ENCODE measurements at places on chromosomes 7 and 10. TPM values are rescaled to one million over a fixed set of nuclear protein-coding genes. Genes with fewer than 3 reads are reported as not detected.
A peak's percentile ranks its signal among the peaks of the same experiment; 100 is the strongest.

CACNA2D1 gene
- 42.1 TPM for total RNA-seq

DNA sequence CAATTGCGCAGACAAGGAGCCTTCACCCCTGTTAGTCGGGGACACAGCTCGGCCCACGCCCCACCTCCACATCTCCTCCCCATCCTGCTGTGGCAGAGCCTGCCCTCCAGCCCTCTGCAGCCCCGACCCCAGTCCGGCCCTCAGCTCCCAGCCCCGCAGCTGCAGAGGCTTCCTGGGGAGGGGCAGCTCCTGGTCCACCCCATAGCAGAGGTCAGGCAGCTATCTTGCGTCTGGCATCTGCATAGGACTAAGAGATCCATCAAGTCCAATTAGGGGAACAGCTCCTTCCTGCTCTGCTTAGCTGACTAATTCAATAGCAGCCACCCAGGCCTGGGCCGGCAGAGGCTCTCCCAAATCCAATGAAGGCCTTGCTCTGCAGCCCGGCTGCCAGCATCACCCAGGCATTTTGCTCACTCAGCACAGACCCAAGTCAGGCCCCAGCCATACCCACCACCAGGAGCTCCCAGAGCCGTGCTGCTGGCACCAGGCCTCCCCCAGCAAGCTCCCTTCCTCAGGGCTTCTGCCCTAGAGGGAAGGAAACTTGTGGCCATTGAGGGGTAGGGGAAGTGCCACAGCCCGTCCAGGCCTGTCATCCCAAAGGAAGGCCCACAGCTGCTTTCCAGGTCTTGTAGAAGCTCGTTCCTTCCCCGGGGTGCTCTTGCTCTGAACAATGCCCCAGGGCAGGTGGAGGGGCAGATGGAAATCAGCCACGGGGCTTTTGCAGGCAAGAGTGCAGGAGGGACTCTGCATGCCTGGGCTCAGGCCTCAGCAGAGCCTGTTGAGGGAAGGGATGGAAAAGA, 106.2 kb upstream of the RET start:
- DNase-seq, result no peak

DNA sequence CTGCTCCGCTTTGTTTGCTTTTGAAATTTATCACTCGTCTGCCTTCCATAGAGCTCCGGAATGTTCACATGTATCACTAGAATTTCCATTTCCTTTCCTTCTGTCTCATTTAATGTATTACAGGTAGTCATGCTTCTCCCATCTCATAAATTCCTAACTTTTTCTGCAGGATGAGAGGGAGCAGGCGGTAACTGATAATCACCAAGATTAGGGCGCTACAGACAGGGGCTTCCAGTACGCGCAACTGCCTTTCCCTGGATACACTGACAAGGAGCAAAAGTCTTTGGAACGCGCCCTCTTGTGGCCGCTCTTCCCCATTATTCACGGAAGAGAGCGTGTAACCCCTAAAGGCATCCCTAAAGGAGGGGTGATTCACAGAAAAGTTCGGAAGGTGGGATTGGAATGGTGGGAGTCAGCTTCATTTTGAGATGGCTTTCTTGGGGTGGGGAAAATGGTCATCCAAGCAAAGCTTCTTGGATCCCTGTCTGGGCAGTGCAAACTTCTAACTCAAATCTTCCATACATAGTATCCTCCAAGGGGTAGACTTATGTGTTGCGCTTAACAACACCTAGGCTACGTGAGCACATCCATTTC, 6.5 kb downstream of the INHBA start:
- peak; percentile 94 for DNase-seq

DNA sequence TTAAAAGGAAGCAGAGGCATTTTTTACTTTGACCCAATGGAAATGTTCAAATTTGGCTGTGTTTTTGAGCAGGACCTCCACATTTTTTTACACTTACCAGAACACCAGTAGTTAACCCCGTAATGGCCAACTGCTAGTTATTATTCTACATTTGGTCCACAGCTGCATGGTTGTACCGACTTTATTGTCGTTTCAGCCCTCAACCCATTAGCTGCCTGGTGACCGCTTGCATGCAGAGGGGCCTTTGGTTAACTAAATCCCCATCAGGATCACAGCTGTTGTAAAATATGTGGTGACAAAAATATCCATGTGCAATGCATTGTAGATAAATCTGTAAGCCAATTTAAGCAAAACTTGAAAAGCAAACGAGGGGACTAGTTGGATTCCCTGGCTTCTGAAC, 342.2 kb upstream of the MEOX2 start:
- no peak for DNase-seq

SH2D4B gene
- not detected for total RNA-seq

TMEM270 gene
- total RNA-seq, result not detected

PLAC9 gene
- total RNA-seq, result 1.7 TPM

- peak; percentile 19 for DNase-seq
These were observed 53.6 kb upstream of the AGR3 start for GRCh38 chr7:16935341-16935735.

All from endothelial cell of umbilical vein (primary cell).